ENCODE measurements at places on chromosomes 6 and 20.

GRCh38 chr20:52124821-52125220 is 66.8 kb downstream of the ZFP64 start:
- DNase-seq: no peak

GRCh38 chr6:90458353-90459224 is 128.3 kb downstream of the MAP3K7 start:
- no peak for DNase-seq

DNA sequence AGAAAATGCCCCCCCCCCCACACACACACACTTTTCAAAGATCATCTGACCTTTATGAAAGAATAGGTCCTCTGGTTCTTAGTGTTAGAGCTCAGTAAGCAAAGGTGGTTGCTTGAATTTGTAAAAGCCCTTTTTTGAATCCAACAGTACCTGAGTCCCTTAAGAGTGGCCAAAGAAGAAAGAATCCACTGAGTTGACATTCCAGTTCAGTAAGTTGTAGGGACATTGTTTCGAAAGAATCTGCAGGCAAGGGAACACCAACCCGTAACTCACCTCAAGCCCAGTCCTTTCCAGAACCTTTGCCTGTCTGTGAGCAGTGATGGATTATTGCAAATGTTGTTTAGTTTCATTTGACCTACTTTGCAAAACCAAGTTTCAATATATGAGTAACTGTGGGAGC is 64.2 kb upstream of the MAP3K4 start:
- DNase-seq: no peak

- DNase-seq: no peak
Measured at GRCh38 chr6:62891065-62891647, 320.1 kb upstream of the FKBP1C start.

DNA sequence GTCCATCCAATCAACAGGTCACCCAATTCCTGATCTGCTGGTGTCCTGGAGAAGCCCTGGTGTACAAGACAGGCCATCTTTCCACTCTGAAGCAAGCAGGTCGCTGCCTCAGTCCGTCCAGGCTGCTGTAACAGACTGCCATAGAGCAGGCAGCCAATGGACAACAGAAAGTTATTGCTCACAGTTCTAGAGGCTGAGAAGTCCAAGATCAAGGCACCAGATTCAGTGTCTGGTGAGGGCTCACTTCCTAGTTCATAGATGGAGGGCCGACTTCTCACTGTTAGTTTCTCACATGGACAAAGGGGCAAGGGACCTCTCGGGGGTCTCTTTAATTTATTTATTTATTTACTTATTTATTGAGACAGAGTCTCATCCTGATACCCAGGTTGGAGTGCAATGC is 74.8 kb downstream of the CD24 start:
- DNase-seq: no peak

DNA sequence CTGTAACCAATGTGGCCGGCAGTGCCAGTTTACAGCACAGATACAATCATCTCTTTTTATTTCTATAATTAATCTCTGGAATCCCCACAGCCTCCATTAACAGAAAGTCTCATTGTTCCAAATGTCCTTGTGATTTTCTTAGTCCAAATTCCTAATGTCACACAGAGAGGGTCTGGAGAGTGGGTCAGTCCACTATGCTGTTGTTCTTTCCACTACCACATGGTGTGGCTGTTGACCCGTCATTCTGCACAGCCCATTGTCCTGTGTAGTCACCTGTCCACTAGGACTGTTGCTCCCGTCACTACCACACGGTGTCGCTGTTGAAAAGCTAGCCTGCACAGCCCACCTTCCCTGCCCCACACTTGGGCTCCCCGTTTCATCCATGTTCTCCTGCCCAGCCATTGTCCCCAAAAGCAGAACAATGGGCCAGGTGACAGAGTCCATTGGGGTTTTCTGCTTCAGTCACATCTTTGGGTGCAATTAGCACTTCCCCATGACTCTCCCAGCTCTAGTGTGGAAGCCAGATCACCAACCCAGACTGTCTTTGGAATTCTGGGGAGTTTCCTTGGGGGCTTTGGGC is 8.6 kb upstream of the LBP start:
- DNase-seq: peak; percentile 96
